ENCODE measurements at places on chromosomes 3 and 15.

- no peak for DNase-seq
Observed at GRCh38 chr15:49035825-49036224, 10.4 kb downstream of the SECISBP2L start.

DNA sequence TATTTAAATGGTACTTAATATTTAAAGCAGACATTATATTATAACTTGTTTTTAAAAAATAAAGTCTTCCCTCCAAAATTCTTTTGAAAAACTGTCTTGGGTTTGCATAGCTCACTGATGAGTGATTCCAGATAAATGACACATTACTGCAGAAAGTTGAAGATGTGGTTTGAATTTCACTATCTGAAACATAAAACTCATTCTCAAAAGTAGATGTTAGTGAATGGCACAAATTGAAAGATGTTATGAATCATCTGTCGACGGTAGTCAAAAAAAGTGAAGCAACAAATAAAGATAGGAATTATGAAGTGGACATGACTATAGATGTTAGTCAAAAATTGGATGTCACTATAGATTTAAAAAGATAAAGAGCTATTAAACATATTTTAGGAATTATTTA lies 280.5 kb downstream of the GAP43 start:
- no peak for DNase-seq

DNA sequence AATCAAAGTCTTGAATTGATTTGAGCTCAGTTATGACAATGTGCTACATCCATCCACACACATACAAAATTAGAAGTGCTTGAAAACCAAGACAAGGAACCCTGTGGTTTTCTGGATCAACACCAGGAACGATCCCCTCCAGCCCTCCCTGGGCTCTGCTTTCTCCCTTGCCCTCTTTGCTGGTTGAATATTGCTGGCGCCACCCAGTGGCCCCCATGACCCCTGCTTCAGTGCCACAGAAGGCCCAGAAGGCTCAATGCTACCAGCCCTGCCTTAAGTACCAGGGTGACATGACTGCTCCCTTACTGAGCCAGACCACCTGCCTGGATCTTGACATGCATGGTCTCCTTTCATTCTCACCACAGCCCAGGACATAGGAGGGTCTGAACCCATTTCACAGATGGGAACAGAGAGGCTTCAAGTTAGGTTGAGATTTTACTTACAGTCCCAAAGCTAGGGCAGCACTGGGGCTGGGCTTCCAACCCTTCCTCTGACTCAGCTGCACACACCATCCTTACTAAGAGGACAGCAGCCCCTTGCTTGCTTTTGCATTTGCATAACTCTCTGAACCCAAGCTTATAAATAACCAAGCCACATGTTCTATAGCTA lies 15.0 kb downstream of the IL12A start:
- peak; percentile 54 for DNase-seq

- DNase-seq: no peak
Observed at GRCh38 chr3:105140899-105141367, 225.8 kb upstream of the ALCAM start.

GRCh38 chr3:66527246-66527645 lies 26.4 kb upstream of the LRIG1 start:
- no peak for DNase-seq

DNA sequence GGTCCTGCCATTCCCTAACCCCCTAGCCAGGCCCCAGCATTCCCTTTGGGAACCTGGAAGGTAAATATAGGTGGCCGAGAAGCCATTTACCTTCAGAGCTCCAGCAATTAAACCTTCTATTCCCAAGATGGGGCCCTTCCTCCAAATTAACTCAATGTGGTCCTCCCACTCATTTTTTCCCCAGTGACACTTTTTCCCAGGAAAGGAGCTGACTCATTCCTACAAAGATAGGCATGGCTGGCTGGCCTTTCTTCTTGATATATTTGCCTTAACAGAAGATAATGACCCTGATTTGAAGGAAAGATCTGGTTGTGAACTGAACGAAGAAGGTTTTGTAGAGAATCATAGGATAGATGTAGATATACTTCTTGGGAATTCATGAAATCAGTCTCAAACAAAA lies 279.0 kb upstream of the VEPH1 start:
- no peak for DNase-seq

- DNase-seq: no peak
Observed at GRCh38 chr15:92425578-92426225, 32.0 kb downstream of the ST8SIA2 start.

DNA sequence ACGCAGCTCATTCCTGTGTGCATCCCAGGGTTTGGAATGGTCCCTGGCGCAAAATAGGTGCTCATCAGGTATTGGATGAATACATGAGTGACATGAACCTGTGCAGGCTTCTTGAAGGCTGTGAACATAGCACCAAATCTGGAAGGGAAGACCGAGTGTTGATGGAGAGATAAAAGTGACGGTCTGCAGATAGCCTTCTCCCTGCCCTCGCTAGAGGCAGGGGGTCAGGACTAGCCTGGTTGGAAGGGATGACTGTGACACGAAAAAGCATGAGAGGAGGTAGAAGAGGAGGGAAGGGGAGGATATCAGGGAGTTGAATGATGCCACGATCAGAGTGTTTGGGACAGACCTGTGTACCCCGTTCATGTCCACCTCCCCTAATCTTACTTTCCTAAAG lies 267.1 kb downstream of the XXYLT1 start:
- no peak for DNase-seq

DNA sequence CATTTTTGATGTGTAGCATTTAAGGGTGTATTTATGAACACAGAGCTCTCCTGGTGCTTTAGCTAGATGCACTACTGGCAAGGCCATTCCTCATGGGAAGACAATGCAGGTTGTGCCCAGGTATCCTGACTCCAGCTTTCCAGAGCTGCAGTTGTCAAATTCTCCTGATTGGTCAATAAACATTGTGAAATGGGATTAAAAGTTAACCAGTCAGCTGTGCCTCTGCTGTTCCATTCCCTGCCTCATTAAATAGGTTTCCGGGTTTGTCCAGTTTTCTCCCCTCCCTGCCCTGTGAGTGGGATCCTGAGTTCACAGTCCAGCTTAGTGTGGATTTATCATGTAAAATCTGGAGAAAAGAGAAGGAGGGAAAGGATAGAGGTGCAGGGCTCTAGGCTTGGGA lies 207.3 kb downstream of the SQOR start:
- no peak for DNase-seq

DNA sequence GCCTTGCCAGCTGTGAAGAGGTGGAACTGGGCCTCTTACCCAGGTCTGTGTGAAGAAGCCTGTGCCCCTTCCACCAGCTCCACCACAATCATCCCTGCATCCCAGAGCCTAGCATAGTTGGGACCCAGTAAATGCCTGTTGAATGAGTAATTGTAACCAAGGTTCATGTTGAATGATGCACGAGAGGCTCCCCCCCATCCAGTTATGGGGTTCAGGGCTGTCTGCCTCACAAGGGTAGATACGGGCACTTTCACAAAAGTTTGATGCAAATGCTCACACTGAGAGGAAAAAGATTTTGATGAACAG lies 29.5 kb upstream of the TSEN2 start:
- no peak for DNase-seq

DNA sequence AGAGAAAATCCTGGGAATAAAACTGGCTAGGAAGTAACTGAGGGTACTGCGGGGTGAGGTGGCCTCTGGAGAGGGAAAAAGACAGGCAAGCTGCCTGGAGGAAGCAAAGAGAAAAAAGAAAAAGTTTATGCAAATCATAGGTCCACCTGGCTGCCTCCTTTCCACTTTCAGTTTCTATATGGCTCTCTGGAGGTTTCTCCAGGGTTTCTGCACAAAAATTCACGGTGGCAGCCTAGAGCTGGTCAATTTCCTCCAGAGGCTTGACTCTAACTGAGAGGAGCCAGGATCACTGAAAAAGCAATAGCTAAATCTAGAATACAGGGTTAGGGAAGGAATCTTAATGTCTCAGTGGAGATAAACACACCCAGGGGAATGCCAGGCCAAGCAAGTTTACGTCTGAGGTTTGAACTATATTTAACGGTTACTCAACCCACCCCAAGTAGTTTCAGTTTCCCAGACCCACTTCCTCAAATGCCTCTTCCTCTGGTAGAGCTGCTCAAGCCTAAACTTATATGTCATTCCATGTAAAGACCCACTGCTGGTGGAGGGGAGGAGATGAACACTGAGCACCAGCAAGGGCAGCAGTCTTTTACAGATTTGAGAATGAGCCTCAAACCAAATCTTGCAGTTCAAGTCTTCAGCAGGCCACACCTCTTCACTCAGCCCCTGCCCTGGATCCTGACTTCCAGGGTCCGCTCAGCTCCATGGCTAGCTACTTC lies 5.7 kb downstream of the LYSMD2 start:
- DNase-seq: peak; percentile 32

DNA sequence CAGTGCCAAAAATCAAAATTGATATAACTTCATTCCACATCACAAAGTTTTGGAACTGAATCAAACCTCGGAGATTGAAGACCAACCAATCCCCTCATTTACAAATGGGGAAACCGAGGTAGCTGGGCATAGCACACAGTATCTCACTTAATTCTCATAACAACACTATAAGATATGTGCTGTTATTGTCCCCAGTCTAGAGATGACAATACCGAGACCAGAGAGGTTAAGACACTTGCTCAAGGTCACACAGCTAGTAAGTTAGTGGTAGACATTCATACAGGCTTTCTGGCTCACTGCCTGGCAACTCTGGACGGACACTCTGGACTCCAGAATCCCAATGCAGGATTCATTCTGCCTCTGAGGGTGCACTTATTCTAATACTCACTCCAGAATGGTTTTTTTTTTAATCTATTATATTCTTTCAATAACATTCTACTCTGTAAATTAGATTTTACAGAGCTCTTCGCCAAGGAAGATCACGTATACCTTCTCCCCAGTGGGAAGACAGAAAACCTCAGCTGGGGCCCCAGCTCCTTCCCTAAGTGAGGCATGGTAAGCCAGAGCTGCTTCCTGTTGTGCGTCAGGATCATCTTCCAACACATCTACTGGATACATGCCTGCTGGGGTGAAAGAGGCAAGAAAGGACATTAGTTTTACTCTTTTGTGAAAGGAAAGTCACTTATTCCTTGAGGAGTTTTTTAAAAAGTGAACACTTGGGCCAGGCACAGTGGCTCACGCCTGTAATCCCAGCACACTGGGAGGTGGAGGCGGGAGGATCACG lies 128.4 kb upstream of the IGF1R start:
- DNase-seq: no peak

All from stimulated activated CD4-positive, alpha-beta T cell treated with anti-CD3 and anti-CD28 coated beads, Interleukin-15, amount 100 ng/mL, for 24 hours (primary cell).